Mucosa of descending colon (tissue), 3 donors: ENCODE measurements at places on chromosomes 16 and 17.

DNA sequence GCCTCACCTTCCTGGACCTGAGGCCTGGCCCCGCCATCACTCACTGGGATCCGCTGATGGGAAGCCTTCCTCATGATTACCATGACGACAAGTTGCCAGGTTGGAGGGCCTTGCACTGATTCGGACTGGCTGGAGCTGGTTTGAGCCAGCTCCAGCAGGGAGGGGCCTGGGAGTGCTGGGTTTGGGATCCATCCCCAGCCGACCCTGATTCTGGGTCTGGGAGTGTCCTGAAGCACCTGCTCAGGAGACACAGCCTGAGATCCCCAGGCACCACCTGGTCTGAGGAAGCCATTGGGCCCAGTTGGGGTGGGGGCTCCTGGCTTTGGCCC lies 5.9 kb upstream of the BAIAP3 start:
- DNase-seq = no peak

DNA sequence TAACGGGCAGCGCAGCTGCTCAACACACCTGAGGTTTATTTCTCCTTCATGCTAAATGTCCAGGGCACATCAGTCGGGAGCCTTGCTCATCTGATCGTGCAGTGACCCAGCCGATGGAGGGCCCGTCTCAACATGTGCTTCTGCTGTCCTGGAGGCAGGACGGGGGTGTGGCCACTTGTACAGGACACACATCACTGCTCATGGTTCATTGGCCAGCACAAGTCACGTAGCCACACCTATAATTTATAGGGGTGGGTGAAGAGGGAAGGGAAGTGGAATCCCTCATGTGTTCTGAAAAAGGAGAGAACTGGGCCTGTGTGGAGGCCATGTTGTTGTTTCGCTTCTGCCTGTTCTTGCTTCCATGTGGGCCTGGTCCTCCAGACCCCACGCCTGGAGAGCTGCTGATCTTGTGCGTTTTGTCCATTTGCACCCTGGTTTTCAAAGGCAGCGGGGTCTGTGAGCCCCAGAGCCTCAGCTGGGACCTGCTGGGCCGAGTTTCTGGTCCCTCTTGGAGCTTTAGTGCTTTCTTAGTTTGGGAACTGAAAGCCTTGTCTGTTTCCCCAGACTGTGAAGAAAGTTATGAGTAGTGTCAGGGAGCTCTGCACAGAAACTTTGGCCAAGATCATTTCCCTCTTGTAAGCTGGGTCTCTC lies 60.5 kb downstream of the CMIP start:
- DNase-seq = no peak

DNA sequence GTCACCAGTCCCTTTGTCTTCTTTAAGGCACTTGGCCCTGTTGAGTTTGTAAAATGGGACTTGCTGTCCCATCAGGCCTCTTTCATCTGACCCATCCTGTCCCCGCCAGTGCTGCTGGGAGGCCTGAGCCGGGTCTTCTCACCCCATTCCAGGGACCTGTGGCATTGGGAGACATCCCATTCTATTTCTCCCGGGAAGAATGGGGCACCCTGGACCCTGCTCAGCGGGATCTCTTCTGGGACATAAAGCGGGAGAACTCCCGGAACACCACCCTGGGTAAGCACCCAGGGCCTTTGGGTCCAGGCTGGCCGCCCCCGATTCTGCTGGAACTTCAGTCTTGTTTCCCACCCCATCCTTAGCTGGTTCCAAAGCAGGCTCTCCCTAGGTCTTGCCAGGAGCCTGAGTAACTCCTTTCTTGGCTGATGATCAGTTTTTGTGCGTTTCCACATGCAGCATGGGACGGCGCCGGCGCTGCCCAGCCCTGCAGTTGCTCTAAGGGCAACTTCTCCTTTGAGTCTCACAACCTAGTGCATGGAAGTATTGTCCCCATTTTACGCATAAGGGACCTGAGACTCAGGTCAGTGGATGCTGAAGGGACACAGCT lies 4.1 kb downstream of the ZNF213 start:
- no peak for DNase-seq

GRCh38 chr16:89201439-89202377 lies 1.4 kb upstream of the SLC22A31 start:
- peak; percentile 89 for DNase-seq

- no peak for DNase-seq
Measured at GRCh38 chr17:46772475-46773220, 45.8 kb downstream of the WNT3 start.

DNA sequence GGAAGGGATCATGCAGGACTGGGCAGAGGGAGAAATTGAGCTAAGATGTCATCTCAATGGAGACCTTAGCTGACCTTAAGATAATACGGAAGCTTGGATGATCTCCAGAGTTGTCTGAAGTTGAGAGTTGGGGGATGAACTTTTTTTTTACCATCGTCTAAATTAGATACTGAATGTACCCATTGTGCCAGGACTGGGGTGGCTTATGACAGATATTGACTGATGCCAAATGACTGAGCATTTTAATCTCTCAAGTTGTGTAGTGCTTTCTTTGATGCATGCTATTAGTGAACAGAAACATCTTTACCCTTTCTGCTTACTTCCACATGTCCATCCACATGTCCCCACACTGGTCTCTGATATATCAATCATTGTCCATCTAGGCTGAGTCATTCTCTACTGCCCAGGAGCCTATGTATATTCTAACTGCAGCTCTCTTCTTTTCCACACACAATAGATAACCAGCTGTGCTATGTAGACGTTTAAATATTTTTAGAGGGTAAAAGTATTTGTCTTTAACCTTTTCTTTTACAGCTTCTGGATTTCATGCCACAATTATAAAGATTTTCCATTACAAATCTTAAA lies 60.2 kb upstream of the ZKSCAN2 start:
- DNase-seq = no peak

GRCh38 chr16:80125677-80126076 lies 415.1 kb upstream of the DYNLRB2 start:
- DNase-seq = peak; percentile 52

- peak; percentile 40 for DNase-seq
Measured at GRCh38 chr17:80866050-80866793, 125.4 kb upstream of the CHMP6 start.

DNA sequence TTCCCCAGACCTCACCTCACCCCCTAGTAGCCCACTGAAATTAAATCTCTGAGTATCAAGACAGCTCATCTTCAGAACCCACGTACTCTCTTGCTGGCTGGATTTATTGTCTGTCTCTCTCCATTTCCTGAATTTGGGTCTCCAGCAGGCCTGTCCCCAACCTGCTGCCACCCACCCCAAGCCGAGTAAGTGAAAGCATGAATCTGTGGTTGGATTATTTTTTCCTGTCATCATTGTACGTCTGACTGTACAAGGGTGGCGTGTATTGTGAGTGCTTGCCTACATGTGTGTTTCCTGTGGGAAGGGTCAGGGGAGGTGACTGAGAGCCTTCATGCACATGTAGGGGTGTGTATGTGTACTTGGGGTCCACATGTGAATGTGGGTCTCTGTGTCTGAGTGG lies 5.4 kb downstream of the TNP2 start:
- no peak for DNase-seq

DNA sequence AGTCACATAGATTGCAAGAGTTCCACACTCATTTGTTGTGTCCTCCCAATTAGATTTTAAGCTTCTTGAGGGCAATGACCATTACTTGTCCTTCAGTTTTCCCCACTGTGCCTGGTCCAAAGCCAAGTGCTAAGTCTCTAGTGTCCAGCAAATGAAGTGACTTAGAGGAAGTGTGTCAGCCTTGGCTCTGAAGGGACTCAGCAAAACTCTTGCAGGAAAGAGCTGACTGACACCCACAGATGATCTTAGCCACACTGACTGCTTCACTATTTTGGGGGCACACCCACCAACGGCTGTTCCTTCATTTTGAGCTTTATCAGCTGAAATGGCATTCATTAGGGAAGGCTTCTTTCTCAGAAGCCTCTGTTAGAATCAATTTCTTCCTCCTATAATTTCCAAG lies 358.1 kb downstream of the UTP18 start:
- DNase-seq = no peak

GRCh38 chr17:69761011-69761410 lies 314.0 kb upstream of the KCNJ16 start:
- no peak for DNase-seq

GRCh38 chr17:8345052-8345690 lies 5.5 kb downstream of the ODF4 start:
- no peak for DNase-seq

- peak; percentile 71 for DNase-seq
Measured at GRCh38 chr17:40331743-40332641, 23.0 kb downstream of the RARA start.

DNA sequence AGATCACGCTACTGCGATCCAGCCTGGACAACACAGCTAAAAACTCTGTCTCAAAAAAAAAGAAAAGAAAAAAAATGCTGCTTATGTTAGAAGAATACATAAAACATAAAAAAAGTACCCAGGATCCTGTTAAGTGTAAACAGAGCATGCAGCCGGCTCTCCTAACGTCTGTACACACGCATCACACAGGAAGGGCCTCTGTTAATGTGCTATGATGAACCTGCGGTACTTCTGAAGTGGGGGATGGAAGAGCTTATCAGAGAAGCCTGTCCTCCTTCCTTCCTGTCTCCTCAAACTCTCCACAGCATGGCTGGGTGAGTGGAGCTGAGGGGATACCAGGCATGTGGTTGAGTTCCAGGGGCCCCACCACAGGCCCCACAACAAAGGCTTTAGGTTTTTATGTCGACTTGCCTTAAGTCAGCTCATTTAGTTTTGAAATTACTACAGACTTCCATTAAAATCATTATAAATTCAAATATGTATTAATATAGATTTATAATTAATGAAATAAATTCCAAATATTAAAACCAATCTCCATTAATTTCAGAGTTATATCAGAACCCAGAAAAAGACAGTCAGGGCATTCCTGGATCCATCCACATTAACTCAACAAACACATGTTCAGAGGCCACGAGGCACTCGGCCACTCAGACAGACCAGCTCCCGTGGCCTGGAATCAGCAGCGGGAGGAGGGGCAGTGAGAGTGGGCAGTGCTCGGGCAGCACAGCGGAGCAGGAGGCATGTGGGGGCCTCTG lies 11.7 kb downstream of the CCDC57 start:
- no peak for DNase-seq

- no peak for DNase-seq
Measured at GRCh38 chr16:50814541-50814940, 72.7 kb downstream of the CYLD start.

DNA sequence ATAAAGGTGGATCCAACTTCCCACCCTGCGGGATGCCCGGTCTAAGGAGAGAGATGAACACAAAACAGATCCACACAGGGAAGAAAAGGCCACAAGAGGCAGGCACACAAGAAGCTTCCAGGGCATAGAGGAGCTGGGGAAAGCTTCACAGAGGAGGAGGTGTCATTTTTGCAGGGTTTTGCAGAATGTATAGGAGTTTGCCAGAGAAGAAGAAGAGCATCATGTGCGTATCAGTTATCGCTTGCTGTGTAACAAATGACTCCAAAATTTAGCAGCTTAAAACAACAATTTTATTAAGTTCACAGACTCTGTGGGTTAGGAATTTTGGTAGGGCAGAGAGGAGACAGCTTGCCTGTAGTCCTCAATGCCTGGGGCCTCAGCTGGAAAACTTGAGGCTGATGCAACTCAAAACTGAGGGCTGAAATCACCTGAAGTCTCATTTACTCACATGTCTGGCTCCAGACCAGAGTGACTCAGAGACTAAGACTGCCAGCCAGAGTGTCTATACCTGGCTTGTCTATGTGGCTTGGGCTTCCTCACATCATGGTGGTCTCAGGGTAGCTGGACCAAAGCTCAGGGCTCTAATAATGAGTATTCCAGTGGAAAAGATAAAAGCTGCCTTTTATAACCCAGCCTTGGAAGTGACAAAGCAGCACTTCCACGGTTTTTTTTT lies 33.9 kb upstream of the ZNF423 start:
- no peak for DNase-seq

GRCh38 chr16:10322723-10323527 lies 62.9 kb upstream of the ATF7IP2 start:
- no peak for DNase-seq

- no peak for DNase-seq
Measured at GRCh38 chr16:58272855-58273254, 22.0 kb downstream of the PRSS54 start.

GRCh38 chr16:71185347-71185746 lies 45.2 kb downstream of the HYDIN start:
- no peak for DNase-seq

- no peak for DNase-seq
Measured at GRCh38 chr17:80647746-80648145, 103.1 kb downstream of the RPTOR start.

- DNase-seq = no peak
Measured at GRCh38 chr16:75121949-75122568, 5.5 kb upstream of the LDHD start.

- DNase-seq = no peak
Measured at GRCh38 chr16:79656553-79657115, 56.1 kb upstream of the MAF start.

DNA sequence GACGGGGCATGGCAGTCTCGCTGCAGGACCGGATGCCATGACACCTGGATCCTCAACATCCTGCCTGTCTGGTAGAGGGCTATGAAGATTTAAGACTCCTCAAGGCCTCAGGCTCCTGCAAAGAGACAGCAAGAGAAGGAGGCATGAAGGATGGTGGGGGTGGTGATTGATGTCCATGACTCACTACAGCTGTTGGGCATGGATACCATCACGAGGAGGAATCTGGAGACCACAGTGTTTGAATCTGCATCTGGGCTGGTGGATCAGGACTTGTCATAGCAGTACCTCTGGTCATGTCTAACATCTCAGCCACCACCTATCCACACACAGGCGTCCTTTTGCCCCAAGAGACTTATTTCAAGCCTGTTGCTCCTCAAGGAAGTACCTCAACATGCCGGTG lies 50.2 kb upstream of the WSCD1 start:
- DNase-seq = no peak

DNA sequence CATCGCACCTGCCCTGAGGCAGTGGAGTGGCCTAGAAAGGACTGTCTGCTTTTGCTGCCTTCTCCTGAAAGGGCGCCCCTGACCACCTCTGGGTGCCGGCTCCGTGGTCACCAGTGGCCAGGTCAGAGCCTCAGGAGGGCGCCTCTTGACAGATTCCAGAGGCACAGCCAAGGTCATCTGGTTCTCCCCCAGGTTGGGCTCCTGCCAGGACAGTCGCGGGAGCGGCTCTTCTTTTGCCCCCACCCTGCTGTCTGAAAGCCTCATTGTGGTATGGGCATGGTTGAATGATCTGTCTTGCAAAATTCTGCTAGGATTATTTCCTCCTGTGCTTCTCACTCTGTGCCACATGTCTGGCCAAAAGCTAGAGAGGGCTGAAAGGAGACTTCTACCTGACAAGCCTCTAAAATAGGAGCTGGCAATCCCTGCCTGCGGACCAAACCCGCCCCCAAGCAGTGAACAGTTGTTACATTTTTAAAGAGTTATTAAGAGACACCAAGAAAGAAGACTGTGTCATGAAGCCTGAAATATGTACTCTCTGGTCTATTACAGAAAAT lies 82.8 kb downstream of the SNX29 start:
- no peak for DNase-seq

GRCh38 chr16:31110106-31111034 lies 2.2 kb downstream of the BCKDK start:
- peak; percentile 43 for DNase-seq

- DNase-seq = no peak
Measured at GRCh38 chr16:80900593-80900954, 96.2 kb upstream of the CDYL2 start.

- DNase-seq = peak; percentile 3
Measured at GRCh38 chr17:72822358-72823023, 270.0 kb downstream of the SLC39A11 start.
